ENCODE measurements at places on chromosomes 3 and 15.

DNA sequence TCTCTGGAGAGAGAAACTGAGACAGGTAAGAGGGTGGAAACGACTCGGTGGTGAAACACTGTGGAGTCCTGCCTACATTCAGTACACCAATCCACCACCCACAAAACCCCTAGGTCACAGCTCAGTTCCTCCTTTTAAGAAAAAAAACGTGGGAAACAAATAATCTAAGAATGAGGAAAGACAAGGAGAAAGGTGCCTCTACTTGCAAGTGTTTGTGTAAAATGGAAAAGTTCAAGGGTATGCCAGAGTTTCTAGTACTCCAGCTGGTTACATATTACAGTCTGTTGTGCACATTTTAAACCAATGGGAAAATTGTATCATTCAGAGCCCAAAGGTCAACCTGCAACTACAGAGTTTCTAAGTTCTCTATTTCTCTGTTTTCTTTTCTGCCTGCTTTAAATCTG, 32.2 kb downstream of the HGD start:
- no peak for DNase-seq

DNA sequence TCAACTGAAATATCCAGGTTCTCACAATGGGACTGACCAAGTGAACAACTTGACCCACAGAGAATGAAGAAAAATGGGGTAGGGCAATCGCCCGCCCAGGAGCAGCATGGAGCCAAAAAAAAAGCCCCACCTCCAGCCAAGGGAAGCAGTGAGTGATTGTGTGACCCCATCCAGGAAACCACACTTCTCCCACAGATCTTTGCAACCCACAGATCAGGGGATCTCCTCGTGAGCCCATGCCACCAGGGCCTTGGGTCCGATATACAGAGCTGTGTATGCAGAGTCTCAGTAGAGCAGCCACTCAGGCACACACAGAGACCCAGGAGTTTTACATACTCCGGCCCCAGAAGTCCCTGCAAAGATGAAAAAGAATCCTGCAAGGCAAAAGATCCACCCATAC, 35.7 kb downstream of the PYGO1 start:
- no peak for DNase-seq

- peak; percentile 60 for DNase-seq
Measured at GRCh38 chr3:64687781-64688604, at the start of gene ADAMTS9. Gene ADAMTS9, minus strand, starts transcription at chr3:64688000. Its CDS starts 343 bp downstream, at chr3:64687657.

DNA sequence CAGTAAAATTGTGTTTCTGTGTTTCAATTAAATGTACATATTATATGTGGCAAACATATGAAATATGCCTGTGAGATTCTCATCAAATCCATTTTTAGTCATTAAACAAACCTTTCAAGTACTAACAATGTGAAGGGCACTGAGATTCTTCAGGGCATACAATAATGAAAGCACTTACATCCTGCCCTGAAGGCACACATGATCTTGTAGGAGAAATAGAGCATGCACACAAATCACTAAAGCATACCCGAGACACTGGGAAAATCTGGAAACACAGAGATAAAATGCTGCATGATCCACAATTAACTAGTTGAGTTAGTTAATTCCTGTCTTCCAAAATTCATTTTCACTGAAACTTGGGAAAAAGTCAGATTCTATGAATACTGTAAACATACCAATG, 810.5 kb upstream of the NECTIN3 start:
- DNase-seq: no peak

- DNase-seq: peak; percentile 49
Measured at GRCh38 chr3:148992027-148992634, 791 bp downstream of the GYG1 start.

- DNase-seq: no peak
Measured at GRCh38 chr15:74402873-74403587, 30.7 kb downstream of the SEMA7A start.

DNA sequence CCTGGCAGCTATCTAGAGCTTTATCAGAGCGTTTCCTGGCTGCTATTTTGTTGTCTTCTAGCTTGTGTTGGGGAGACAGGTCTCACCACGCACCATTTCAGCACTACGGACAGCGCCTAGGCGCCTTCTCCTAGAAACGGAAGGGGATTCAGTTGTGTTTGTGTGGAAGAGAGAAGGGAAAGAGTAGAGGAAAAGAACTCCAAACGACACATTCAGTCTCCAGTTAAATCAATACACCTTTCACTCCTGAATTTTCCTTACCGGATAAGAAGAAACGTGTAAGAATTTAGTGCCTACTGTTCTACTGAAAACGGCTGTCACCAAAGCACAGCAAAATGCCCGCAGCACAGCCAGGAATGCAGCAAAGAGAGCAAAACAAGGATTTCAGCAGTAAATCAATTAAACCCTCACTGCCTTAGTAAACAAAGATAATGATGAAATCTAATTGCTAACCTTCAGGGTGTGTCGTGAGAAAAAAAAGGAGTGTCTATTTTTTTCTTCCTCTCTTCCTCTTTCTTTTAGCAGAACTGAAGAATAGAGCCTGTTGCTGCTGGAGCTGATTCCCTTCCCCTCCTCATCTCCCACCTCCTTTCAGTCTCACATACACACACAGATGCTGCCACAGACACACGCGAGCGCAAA, 412 bp upstream of the CTXN2 start:
- peak; percentile 67 for DNase-seq

GRCh38 chr3:187946163-187946691, 201.0 kb upstream of the BCL6 start:
- DNase-seq: no peak

- no peak for DNase-seq
Measured at GRCh38 chr3:46539443-46540005, 26.6 kb downstream of the LRRC2 start.
